ENCODE measurements at places on chromosomes 3 and 15.

DNA sequence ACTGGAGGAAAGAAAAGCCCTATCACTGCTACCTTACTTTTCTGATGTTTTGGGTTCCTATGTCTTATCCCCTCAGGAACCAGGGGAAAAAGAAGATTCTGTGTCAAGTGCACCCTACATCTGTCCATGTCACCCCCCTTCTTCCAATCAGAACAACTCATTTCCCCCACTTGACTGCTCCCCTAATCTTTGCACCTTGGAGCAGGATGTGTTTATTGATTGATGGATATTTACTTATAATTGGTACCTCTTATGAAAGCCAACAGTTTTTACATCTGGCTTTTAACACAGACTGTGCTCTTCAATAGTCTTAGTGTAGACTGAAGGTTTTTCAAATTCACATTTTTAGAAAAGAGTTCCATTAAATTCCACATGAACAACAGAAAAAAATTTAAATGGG, 33.3 kb downstream of the LIPC start:
- no peak for DNase-seq

DNA sequence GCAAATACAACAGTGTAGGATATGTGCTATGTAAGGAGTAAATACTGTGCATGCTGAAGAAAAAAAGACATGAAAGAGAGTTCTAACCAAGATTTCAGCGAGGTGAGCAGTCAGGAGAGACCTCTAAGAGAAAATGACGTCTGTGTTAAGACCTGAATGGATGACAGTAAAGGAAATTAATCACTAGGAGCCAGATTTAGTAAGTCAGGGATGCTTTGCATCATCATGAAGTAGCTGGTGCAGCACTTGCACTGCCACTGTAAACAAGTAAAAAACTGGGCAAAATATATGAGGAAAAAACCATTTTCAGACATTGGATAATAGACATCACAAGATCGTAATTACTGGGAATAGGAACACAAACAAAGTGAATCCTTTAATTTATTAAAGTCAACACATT, 32.6 kb downstream of the RTP4 start:
- DNase-seq: no peak

DNA sequence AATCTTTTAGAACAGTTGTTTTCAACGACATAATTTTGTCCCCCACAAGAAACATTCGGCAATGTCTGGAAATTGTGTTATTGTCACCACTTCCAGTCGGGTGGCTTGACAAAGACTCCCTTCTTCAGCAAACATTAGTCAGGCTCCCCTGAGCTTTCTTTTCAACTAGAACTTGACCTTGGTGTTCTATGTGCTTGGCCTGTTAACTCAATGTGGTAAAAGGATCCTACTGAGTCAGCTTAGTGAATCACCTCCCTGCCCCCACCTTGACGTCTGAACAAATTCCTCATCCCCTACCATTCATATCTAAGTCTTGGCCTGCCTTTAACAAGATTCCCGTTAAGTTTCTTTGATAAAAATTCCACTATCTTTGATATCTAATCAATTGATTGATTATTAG, 465.0 kb upstream of the ROBO1 start:
- DNase-seq: no peak

GRCh38 chr3:41329881-41330280, 130.6 kb downstream of the CTNNB1 start:
- no peak for DNase-seq

GRCh38 chr3:15269091-15269989, 63.0 kb downstream of the SH3BP5 start:
- DNase-seq: peak; percentile 75

DNA sequence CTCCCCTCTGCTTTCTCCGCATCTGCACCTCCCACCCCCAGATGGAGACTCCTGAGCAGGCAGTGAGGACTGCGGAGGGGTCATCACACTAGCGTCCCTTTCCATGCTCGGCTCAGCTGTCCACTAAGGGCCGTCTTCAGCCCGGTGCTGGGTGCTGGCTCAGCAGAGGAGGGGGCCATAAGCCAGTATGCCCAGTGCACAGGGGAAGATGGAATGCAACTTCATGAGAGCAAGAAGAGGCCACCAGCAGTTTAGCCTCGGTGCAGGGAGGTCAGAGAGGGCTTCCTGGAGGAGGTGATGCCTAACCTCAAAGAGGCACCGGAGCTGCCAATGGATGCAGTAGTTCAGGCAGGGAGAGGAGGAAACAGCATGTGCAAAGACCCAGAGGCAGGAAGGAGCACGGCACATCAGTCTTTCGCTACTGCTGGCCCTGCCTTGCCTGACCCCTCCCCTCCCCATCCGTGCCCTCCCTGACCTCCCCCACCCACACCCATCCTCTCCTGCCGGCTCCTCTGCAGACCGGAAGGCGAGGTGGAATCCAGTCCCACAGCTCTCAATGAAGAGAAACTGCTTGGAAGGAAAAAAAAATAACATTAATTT, 15.2 kb upstream of the PLXND1 start:
- no peak for DNase-seq

DNA sequence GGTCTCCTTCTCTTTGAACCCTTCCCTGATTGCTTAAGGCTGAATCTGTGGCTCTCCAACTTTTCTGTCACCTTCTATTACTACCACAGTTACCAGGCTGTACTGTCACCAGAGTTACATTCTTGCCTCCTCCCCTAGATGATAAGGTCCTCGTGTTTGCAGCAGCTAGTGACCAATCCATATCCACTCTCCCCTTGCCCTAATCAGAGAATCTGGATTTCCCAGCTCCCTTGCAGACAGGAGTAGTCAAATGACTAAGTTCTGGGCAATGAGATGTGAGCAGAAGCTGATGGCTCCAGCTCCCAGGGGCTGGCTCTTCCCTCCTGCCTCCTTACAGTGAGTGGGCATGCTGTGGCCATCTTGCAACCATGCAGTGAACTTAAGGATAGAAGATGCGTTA, 95.4 kb upstream of the VGLL4 start:
- DNase-seq: no peak

DNA sequence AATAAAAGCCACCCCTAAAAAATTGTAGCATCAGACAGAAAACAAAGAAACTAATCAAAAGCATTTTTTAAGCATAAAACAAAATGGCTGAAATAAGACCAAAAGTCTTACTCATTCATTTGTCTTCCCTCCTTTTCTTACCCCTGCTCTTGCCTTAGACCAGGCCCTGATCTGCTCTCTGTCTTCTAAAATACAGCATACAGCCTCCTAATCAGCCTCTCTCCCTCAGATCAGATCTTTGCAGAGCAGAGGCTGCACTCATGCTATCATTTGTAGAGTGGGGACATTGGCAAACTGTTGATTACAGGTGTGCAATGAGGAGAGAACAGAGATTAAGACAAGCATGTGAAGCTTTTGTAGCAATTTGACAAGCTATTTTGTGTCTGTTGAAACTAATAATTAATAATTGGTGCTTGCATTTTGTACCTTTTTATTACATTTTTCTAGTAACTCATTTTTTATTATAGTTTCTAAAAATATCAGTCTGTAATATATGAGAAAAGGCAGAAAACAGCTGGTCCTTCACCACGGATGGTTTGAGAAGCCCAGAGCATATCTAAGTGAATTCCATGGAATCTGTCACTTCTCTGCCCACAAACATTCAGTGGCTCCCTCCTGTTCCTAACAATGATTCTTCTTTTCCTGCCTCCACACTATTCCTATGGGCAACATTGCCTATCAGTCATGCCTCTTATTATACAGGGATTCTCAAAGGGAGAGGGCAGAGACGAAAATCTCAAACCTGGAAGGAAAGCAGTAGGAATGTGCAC, 286.2 kb upstream of the STT3B start:
- no peak for DNase-seq

DNA sequence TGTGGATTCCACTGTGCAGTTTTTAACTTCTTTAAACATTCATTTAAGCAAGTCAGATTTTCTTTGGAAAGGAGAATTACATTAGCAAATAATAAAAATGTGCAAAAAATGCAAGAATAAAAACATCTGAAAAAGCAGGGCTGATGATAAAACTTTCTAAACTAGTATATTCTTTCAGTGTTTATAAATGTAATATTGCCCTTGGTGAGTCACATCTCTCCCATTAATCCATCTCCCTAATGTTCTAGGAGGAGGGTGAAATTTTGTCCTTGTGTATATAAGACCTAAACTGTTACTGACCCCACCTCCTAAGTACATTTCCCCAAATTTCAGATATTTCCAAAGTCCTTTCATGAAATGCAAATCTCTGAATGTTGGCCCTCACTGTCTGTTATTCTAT, 28.5 kb upstream of the DCUN1D1 start:
- DNase-seq: no peak

DNA sequence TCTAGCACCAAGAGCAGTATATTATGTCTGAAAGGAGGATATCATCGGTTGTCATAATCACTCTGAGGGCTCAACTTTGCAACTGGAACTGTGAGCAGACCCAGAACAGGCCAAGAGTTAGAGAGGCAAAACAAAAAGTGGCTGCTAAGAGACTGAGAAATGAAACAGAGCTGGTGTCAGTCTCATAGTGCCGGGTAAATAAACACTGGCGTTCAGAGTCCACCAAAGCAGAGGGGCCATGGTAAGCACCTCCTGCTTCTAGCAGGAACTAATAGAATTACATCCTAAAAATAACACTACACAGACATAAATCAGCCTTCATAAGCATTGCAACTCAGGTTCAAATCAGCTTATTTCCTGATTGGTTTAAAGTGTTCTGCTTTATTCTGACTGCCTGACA, 10.3 kb upstream of the IL12A start:
- DNase-seq: no peak

DNA sequence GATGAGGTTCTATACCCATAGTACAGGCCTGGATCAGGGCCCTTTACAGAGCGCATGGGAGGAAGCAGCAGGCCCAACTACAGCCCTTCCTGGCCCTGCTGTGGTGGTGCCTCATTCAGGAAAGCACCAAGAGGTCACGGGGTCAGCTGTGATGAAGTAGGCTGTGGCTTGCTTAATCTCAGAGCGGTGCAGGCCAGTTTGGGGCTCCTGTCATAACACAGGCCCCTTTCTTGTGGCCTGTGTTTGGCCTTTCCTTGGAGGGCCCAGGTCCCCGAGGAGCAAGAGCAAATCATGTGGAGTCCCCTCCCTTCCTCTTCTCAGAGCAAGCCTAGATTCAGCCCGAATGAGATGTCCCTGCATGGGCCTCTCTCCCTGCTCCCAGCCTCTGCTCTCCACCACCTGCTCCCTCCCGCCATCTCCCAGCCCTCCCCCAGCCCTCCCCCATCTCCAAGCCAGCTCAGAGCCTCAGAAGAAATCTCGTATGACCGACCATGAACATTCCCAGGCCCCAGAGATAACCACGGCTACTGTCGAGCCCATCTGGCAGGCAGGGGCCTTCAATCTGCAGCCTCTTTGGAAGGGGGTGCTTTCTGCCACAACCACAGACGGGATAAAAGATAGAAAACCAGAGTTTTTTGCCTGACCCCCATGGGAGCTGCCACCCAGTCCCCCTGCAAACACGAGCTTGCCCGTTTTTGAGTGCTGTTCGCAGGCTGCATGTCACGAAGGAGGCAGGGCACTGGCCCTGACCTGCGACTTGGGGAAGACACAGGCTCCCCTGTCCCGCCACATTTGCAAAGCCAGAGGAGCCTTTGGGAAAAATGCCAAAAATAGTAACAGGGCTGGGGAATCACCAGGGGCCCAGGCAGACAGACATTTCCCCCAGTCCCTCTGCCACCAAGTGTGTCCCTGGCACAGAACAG, 32.3 kb upstream of the DUSP7 start:
- DNase-seq: no peak

DNA sequence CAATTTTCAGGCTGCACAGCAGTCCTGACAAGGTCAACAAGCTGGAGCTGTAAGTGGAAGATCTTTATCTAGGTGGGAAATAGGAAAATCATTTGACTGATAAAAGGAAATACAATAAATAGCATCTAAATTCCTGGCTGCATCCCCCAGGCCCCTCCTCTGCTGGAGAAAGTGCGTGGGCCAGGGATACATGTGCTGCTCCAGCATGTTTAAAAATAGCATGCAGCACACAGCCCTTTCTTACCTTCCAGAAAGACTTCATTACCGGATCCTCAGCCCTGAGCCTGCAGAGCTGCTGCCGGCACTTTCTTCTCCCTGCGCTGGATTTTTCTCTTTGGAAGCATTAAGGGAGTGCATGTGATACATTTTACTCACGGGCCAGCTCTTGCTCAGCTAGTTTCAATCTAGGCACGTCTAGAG, 77.3 kb downstream of the HMG20A start:
- no peak for DNase-seq
